NCI-H524 (cell line): ENCODE measurements at places on chromosomes 4 and X.

- no peak for DNase-seq
Observed at GRCh38 chr4:152221816-152222516, 313.9 kb downstream of the FBXW7 start.

GRCh38 chrX:123818243-123818642 is 41.6 kb upstream of the XIAP start:
- no peak for DNase-seq

- DNase-seq = no peak
Observed at GRCh38 chr4:1514612-1515011, 108.4 kb upstream of the NKX1-1 start.

DNA sequence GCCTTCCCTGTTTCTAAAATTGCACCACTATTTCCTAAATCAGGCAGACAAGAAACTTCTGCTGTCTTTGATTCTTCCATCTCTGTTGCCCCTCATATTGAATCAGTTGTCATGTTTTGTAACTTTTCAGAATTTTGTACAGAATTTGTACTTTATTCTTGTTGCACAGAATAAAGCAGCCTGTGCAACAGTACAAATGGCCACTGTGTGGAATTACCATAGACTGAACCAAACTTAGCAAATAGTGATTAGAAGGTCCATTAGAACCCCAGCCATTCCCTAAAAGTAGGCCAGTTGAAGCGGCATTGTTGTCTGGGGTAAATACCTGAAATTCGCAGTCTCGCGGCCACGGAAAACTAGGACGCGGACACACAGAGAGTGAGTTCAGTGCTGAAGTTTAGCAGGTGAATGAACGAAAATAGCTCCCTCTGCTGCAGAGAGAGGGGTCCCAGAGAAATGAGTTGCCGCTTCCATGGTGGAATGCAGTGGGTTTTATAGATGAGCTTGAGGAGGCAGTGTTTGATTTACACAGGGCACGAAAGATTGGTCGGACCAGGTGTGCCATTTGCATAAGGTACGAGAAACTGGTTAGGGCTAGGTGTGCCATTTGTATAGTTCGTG is 71.8 kb downstream of the C4orf33 start:
- DNase-seq = no peak

DNA sequence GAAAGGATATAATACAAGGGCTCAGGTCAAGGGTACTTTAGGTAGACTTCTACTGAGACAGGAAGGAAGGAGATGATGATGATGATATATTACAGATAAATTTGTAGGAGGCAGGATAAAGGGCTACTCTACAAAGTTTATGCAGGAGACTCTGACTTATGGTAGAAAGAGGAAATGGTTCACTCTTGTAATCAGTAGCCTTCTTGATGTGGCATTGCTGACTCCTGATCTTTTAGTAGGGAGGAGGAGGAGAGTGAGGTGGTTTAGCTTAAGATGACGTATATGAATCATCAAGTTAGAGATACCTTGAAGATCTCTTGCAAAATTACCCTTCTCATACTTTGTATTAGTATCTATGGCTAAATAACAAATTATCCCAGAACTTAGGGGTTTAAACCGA is 4.7 kb downstream of the BLTP1 start:
- no peak for DNase-seq

DNA sequence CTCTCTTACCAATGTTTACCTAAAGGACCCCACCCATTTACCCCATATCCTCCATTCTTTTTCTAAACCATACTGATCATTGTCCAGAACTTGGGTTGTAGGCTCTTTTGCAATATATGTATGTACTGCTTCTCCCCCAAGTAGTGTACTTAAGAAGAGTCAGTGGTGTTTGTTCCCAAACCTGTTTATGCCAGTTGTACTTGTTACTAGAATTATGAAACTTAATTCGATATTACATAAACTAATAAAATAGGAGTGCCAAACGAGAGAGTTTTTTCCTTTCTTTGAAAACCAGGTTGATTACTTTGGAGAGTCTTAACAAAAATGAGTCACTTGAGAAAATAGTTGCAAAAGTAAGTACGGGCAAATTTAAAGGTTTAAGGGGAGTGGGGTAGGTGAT is 96.3 kb downstream of the GEMIN8 start:
- DNase-seq = no peak

- DNase-seq = no peak
Observed at GRCh38 chr4:29043411-29043810, 1676.8 kb upstream of the PCDH7 start.

DNA sequence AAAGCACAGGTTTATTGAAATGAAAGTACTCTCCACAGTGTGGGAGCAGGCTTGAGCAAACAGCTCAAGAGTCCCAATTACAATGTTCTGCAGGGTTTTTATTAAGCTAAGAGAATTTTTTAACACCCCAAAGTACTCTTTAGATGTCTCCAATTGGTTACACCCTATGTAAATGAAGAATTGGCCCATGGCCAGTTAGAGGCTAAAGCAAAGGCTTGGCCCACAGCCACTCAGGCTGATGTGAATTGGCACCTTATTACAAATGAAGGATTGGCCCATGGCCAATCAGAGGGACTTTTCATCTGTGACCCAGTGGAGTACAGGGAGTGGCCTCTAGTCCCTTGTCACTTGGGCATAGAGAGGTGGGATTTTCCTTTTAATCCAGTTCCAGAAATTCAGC is 30.1 kb upstream of the IQCM start:
- DNase-seq = no peak

GRCh38 chrX:21778236-21778635 is 20.3 kb upstream of the SMPX start:
- peak; percentile 1 for DNase-seq

DNA sequence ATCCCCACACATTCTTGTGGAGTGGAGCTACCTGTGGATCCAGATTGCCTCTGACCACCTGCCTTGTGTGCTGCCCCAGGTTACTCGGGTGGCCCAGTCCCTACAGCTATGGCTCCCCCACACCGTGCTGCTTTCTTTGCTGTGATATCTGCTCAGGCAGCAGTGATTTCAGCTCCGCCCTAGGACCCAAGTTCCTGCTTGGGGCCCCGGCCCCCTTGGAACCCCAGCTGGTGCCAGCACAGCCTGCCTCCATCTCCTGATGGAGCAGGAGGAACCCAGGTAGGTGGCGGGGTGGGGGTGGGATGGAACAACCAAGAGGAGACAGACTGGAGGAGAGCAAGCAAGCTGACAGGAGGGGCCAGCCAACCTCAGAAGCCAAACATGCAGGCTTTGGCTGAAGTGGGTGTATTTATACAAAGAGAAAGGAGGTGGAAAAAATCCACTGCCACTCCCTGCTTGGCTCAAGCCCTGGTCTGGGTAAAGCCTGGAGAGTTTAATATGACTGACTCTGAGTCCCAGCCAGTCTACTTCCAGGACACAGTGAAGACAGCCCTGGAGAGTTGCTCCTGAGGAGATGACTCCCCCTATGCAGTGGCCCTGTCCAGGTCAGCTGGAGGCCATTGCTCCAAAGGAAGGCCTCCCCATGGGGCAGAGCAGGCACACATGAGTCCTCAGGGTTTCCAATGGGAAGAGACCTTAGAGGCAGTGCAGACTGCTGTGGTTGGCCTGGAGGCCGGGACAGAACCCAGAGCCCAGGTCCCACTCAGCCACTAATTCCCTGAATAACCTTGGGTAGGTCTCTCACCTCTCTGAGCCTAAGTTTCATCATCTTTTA is 197.1 kb upstream of the MAMLD1 start:
- DNase-seq = no peak

DNA sequence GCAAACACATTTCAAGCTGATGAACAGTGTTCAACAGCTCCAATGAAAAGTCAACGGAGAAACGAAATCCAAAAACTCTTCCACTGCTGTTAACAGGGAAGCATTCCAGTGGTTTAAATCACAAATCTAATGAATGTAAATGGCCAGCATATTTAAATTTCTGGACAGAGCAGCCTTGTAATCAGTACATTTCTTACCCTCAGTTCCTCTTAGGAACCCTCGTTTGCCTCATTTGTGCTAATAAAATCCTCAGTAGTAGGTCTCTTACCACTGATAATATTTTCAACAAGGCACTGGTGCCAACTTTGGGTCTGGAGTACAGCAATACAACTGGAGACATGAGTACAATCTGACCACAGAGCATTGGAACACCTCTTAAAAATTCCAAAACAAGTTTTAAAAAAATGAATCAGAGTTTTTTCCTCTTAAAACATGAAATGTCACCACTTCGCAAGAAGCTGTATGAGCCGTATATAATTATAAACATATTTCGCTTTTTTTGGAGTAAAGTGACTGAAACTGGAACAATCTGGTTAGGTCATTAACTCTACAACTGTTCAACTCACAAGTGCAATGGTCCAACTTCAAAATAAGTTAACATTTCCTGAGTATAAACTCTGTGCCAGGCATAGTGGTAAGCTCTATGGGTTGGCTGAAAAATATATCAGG is 211.2 kb downstream of the CPEB2 start:
- no peak for DNase-seq

DNA sequence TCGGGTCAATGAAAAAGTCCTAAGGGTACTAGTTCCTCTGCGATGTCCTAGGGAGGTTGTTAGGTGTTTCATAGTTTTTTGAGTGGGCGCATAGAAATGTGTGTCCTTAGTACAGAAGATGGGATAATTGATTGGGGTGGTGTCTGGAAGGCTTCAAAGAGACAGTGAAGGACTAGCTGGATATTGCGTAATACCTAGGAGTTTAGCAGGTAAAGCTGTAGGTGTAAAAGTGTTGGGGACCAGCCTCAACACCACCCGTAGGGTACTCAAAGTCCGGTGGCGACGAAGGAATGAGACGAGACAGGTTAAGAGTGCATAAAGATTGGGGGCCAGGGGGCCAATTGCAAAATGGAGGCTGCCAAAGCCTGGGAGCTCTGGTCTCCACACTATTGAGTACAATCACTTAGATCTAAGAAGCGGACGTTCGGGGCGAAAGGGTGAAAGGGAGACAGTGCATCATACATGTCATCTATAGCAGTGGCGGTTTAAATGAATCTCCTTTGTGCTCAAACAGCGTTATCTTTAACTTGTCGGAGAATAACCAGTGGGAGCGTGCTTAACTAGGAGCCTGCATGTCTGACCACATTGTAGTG is 1.0 kb downstream of the TRMT44 start:
- DNase-seq = no peak

DNA sequence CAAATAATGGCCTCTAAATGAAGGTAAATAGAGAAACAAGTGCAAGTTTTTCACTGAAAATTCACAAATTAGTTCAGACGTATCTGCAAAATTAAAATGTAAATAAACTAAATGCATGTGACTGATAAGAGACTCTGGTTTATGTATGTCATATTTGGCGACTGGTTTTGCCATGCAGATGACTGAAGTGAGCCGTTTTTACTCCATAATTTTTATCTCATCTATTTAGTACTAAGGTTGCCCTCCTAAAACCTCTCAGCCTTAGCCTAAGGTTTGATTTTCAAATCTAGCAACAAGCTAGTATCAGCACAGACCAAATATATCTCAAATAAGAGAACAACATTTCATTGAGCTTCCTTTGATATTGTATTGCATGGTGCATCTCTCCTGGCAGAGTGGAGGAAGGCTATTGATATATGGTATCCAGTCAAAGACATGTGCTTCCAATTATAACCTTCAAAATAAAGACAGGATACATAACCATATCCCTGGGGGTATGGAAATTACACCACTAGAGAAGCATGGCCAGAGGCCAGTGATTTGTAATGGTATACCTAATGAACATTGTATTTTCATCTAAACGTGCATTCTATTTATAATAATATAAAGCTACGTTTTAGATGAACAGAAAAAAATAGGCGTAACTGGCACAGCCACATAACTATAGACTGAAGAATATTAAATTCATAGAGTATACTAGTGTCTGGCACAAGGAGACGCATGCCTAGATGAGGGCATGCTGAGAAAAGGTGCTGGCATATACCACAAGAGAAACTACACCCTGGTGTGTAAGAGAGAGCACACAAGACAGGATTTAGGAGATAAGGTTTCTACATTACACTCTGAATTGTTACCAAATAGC is 392.6 kb upstream of the INTU start:
- DNase-seq = no peak

DNA sequence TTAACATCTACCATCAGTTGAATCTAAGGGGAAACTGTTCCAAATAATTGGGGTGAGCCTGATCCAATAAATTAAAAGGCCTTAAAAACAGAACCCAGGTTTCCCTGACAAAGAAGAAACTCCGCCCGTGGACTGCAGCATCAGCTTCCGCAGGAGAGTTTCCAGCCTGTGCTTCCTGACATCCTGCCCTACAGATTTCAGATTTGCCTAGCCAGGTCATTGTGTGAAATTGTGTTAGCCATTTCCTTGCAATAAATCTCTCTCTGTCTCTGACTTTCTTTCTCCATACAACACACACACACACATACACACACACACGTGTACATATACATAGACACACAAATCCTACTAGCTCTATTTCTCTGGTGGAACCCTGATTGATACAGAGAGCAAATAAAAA is 48.3 kb upstream of the LCORL start:
- no peak for DNase-seq

GRCh38 chr4:81227138-81227537 is 12.1 kb upstream of the PRKG2 start:
- no peak for DNase-seq

DNA sequence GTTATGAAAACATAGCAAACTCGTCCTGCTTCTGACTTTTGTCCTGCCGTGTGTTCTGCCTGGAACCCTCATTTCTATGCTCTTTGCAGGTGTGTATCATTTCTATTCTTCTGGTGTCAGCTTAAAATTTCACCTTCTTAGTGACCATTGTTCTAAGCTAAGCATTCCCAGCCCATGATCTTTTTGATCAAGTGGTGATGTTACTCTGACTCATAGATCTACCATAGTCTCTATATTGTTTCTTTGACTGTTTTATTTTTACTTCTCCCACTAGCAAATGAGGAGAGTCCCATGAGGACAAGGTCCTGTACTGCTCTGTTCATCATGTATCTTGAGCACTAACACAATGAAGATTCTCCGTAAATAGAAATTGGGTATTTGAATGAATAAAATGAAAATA is 14.1 kb upstream of the CXCL6 start:
- no peak for DNase-seq
